ENCODE measurements at places on chromosomes 3 and 15.

- no peak for DNase-seq
These were observed 106.5 kb upstream of the ACP3 start for GRCh38 chr3:132210476-132211346.

DNA sequence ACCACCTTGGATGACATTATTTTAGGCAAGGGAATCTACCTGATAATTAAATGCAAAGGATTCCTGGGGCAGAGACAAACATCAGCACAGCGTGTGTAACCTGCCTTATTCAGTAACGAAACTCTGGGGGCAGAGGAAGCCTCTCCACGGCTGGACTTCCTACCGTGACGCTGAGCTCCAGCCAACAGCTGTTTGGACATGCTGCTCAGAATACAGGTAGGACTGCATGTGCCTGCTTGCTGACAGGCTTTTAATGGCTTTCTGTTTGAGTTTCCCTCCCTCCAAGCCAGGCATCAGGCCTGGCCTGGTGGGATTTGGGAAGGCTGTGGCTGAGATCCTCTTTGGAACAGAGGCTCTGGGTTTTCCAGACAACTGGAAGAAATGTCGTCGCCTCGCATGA is 150.6 kb downstream of the ADAMTS17 start:
- DNase-seq: no peak

DNA sequence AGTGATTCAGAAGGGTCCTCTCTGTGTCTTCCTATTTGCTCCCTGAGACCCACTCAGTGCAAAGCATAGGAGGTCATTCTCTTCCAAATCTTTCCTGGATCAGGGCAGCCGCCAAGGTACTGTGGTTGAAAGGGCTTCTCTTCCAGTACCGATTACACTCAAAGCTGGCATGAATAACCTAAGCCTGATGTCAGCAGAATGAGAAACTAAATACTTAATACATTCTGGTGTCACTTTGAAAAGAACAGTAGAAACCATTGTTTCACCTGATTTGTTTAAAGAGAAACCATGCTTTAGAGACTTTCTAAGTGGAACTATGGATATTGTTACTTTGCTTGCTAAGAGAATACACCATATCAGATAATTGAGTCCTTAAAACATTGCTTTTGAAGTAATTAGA is 50.2 kb downstream of the PDHB start:
- no peak for DNase-seq

DNA sequence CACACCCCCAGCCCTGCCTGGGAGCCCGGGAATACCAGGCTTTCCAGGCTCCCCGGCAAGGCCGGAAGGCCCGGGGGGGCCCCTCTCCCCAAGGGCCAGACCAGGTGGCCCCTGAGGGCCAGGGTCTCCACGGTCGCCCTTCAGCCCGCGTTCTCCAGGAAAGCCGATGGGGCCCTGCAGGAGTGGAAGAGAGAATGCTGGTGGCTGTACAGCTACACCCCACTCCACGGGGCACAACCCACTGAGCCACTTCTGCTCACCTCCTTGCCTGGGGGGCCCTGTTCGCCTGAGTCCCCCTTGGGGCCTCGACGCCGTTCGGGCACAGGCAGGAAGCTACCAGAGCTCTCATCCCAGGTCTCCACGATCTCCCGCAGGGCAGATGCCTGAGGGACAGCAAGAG is 11.8 kb upstream of the UCN2 start:
- DNase-seq: no peak

DNA sequence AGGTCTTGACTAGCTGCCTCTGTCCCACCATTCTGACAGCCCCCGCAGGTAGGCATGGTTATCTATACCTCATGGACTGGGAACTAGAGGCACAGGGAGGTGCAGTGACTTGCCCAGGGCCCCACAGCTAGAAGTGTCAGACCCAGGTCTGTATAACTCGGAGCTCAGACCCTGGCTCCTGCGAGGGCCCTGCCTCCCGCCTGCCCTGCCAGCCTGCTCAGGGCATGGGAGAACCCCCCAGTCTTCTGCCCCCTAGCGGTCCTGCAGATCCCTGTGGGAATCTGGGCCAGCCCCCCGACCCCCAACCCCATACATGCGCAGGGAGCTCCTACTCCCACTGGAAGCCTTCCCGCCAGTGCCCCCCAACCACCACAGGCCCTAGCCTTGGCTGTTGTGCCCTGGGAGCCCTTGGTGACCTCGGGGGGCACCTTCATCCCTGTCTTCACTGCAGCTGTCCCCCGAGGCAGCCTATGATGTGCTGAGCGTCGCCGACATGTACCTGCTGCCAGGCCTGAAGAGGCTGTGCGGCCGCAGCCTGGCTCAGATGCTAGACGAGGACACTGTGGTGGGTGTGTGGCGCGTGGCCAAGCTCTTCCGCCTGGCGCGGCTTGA is 6.9 kb downstream of the ABTB1 start:
- DNase-seq: no peak

DNA sequence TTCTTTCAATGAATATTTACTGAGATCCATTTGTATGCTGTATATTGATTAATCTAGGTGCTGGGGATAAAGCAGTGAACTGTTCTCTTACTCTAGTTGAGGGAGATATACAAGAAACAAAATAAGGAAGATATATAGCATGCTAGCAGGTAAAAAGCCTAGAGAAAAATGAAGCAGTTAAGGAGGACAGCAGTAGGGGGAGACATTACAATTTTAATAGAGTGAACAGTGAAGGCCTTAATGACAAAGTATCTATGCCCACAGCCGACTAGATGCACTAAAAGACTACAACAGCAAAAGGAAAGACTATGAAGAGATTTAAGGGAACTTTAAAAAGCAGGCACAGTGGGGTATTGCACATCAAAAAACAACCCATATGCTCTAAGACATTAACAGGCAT is 81.4 kb downstream of the XRN1 start:
- no peak for DNase-seq

- no peak for DNase-seq
These were observed 82.2 kb downstream of the KLF15 start for GRCh38 chr3:126274735-126275619.

DNA sequence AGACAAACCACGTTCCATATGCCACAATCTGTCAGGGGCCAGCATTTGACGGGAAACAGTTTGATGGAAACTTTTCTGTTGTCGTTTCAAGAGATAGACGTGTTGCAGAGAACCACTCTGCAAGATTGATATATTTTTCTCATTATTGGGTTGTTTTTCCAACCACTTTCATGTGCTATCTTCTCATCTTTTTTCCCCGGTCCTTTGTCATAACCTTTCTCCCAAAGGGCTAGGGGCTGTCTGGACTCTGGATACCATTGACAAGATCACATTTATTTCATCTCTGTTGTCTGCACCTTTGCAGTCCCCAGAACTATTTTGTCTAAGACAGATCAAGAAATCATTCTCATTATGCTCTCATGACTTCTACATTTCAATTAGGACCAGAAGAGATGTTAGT is 57.6 kb upstream of the SLC25A26 start:
- DNase-seq: no peak

GRCh38 chr3:52498137-52499054 is 3.3 kb downstream of the STAB1 start:
- DNase-seq: no peak

DNA sequence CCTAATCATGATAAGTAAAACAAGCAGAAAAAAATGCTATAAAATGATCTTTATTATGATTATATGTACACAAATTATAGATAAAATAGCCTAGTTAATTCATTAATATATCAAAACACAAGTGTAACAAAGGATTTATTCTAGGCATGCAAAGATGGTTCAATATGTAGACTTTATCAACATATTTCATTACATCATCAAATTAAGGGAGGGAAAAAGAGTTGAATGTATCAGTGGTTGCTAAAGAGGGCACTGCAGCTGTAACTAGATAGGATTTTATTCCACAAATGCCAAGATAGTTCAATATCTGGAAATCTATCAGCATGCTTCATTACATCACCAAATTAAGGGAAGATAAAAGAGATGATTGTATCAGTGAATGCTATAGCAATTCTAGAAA is 248.3 kb downstream of the LPP start:
- DNase-seq: no peak

DNA sequence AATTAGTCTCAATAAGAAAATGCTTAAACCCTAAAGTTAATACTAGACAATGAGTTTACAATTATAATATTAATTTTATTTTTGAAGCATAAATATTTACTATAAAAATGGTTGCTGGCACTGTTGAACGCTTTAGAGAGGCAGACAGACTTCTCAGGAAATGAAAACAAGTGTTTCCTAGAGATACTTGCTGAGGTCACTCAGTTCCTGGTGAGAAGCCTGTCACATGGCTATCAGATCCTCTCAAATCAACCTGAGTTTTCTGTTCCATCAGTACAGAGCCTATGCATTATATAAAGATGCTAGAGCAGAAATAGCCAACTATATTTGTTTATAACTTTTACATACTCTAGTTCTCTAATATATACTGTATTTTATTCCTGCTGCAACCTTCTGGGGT is 109.2 kb downstream of the MYO5A start:
- DNase-seq: no peak

- DNase-seq: no peak
These were observed 1.2 kb upstream of the EIF3J start for GRCh38 chr15:44535523-44536301.

GRCh38 chr15:86139828-86140227 is 60.2 kb downstream of the AGBL1 start:
- no peak for DNase-seq

DNA sequence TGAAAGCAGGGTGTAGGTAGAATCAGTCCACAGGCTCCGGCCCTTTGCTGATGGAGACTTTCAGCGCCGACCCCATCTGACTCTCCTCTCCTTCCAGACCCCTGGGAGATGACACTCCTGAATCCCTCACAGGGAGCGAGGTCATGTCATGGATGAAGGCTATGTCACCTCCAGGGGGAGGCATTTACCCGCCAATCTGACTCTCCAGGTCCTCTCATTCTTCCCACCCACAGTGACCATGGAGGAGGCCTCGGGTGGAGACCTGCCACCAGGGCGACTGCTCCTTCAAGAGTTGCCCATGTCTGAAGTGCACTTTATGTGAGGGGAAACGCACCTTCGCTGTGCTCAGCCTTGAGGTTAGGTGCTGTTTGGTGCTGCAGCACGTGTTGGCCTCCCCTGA is 112.7 kb downstream of the KLF13 start:
- DNase-seq: no peak

GRCh38 chr3:183381179-183381578 is 47.2 kb downstream of the MCF2L2 start:
- DNase-seq: no peak

DNA sequence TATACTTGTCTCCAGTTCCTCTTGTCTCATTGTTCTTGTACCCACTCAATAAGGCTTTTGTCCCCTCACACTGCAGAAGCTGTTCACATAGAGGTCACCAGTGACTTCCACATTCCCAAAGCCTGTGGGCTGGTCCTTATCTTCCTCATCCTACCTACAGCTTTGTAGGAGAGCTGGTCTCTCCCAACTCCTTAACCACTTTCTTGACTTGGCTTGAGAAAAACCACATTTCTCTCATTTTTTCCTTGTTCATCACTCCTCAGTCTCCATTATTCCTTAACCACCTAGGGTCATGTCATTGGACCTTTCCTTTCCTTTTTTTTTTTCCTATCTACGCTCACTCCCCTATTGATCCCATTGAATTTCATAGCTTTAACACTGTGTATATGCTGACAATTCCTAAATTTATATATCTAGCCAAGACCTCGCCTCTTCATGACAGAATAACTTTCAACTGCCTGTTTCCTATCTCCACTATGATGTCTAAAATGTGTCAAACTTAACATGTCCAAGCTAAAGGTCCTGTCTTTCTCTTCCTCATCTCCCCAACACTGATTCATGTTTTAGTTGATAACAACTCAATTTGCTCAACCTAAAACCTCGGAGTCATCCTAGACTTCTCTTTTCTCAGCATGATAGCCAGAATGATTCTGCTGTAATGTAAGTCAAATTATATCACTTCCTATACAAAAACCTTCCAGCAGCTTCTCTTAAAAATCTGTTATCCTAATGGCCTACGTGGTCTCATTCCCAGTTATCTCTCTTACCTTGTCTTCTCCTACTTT is 49.5 kb downstream of the CEP63 start:
- no peak for DNase-seq

DNA sequence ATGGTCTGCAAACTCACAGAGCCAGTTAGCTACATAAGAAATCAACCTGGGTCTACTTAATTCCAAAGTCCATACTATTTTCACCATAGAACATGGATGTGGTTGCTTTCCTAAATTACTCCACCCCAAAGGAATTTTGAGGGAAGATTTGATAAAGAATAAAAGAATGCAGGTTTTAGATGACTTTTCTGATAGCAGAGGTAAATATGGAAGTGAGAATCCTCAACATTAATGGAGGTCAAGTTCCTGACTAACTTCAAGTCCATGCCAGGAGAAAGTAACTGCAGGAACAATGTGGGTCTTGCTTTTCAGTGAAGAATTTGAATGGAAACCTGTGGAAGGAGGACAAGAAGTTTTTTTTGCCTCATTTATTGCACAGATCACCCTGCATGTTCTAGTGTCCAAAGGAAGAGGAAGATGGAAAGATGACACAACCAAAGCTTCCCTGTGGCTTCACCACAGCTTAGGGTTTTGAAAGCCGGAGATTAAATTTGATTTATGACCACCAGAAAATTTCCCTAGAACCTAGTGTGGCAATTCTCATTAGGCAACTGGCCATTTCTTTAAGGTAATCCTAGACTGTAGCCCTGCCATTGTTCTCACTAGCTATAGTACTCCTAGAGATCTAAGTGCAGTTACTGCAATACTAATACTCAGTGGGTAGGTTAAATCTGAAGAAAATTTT is 429.7 kb downstream of the RAP2B start:
- DNase-seq: no peak

DNA sequence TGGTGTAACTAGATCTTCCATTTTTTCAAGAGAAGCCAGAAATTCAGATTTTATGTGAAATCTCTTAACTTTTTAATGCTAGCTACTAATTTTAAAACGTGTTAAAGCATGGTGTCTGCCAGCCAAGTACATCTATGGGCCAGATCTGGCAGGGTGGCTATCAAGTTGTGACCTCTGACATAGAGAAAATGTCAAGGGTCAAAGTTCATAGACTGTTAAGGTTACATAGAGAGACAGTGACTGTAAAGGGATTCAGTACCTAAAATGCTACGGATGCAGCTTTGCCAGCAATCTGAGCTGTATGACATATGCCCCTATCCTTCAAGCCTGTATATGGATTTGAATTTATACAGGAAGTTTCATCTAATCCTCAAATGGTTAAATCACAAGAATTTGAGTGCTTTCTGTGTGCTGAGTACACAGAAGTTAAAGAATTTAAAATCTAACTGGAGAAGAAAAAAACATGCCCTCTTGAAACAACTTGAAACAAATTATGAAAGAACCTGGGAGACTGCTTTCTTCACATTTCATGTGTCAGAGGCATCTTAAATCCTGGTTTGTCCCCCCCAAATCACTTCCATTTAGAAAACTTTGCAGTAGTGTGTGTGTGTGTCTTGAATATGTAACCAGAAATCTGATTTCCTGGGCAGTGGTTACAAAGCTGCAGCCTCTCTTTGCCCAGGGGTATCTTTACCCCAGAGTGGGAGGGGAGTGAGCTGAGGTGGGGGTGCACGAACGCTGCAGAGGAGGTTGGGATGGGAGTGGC is 895 bp upstream of the ARHGAP31 start:
- DNase-seq: no peak
